AG04449 (cell line): ENCODE measurements at places on chromosomes 16 and 17.

DNA sequence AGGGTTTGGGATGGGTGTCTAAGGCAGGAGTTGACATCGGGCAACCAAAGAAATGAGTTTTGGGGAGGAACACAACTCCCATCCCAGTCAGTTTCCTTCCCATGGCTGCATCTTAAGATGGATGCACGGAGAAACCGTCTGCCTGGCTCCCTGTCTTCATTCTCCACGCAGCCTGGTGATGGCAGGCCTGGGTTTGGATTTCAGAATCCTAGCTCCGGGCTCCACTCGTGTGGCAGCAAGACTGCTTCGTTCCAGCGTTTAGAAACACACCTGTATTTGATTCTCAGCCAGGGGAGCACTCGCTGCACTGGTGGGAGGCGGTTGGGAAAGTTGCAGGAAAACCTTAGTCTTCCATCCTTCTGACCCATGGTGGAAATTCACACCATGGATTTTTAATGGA lies 141.1 kb downstream of the RAB11FIP4 start:
- DNase-seq = no peak

DNA sequence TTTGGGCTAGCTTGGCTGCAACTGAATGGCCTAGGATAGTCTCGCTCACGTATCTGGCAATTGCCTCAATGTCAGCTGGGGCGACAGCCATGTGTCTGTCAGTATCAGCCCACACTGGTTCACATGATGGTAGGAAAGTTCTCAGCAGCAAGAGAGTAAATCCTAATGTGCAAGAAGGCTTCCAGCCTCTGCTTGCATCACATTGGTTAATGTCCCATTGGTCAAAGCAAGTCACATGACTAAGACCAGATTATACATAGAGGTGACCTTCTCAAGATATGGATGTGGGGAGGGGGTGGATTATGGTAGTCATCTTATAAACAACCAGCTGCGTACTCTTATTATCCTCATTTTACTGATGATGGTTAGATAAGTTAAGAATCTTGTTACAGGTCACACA lies 31.0 kb downstream of the CHP2 start:
- no peak for DNase-seq

GRCh38 chr16:87320510-87321227 lies 3.5 kb upstream of the C16orf95 start:
- DNase-seq = no peak

DNA sequence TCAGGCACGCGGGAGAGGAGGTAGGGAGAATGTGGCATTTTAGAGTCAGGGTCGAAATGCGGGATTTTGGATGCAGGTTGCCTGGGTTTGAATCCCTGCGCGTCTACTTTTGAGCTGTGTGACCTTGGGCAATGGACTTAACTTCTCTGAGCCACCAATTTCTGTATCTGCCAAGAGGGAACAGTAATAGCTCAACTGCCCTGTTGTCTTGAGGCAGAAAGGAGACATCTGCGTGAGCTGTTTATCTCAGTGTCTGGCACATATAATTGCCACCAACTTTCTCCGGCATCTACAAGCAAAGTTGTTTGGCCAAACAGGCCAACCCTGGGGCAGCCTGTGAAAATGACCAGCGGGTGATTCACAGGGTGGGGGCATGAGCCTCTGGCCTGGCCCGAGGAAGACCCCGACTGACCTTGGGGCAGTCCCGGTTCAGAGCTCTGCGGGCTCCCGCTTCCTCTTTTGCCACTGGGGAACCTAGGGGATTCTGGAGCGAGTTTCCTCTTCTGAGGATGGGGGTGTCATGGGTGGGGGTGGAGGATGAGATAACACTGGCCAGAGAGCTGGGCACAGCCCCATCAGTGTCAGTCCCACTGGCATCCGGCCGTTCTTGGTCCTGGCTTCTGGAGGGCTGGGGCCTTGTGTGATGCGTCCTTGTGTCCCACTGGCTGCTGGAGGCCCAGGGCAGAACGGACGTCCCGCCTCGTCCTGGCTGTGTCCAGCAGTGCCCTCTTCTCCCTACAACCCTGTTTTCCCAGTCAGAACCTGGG lies 1.3 kb downstream of the SNN start:
- DNase-seq = no peak

DNA sequence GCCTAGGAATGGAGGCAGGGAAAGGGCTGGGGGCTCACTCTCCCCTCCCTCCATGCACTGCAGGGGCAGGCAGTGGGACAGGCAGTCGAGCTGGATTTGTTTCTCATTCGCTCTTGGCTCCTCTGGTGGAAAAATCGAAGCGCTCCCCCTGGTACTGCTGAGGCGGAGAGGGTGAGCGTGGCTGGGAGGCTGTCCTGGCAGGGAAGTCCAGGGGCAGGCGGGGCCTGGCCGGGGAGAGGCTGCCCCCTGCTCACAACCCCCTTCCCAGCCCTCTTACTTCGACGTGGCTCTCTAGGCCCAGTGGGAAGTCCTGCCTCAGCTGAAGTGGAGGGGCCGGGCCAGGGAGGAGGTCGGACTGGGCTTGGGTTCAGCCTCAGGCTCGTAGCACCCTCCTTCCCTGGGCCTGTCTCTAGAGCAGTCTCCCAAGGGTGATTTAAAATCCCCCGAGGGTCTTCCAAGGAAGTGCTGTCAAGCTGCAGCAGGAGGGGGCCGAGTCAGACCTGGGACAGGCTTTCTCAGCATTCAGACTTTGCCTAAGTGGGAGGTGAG lies 16.5 kb upstream of the TMEM92 start:
- no peak for DNase-seq

- DNase-seq = no peak
These were observed 30.6 kb downstream of the SOX8 start for GRCh38 chr16:1012135-1012534.

GRCh38 chr17:57881783-57882351 lies 32.0 kb upstream of the MRPS23 start:
- DNase-seq = no peak

GRCh38 chr16:21701271-21701670 lies 37.5 kb downstream of the OTOA start:
- DNase-seq = no peak

DNA sequence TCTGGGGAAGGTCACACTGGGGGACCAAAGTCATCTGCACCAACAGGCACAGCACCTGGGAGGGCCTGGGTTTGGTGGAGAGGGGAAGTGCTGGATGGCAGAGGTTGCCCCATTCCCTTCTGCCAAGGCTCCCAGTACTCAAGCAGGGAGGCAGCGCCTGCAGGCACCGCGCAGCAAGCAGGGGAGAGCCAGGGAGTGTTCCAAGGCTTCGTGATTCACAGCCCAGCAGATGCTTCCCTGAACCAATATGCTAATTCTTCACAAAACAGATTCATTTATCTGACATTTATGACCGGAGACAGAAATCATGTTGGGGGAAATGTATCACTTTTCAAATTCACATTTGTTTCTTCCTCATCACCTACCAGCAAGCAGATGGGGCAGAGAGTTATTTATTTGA lies 13.4 kb upstream of the CDH5 start:
- DNase-seq = no peak

GRCh38 chr17:79473876-79474440 lies 136.9 kb downstream of the RBFOX3 start:
- no peak for DNase-seq

DNA sequence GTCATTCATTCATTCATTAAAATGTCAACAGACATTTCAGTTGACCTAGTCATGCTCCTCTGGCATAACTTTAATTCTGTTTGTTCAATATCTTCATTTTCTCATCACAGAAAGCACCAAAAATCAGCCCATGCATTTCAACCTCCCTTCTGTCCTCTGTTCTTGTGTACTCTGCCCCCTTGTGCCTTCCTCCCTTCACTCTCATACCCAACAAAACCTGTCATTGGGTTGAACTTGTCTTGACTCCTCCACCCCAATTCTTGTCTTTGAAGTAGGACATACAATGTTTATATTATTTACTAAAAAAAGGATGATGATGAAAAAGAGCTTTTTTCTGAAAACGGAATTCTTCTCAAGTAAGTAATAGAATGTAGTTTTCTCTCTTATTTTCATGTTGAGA lies 43.8 kb downstream of the COX10 start:
- DNase-seq = no peak

DNA sequence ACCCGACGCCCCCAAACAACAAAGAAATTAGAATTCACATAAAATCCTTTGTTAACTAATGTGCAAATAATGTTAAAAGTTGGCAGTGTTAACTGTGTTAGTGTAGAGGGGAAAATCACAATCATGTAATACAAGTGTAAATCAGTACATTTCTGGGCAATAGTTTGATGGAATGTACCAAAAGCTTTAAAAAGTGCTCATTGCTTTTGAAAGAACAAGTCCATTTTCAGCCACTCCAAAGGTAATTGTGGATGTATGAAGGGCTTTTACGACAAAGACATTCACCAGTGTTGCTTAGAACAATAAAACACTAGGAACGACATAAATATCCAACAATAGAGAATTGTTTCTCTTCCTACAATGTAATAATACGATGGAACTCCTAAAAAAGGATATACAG lies 9.1 kb downstream of the GLOD4 start:
- DNase-seq = no peak

- DNase-seq = no peak
These were observed 15.8 kb downstream of the TSNAXIP1 start for GRCh38 chr16:67822511-67822910.

- no peak for DNase-seq
These were observed 5.5 kb downstream of the PPP1R9B start for GRCh38 chr17:50144845-50145531.

DNA sequence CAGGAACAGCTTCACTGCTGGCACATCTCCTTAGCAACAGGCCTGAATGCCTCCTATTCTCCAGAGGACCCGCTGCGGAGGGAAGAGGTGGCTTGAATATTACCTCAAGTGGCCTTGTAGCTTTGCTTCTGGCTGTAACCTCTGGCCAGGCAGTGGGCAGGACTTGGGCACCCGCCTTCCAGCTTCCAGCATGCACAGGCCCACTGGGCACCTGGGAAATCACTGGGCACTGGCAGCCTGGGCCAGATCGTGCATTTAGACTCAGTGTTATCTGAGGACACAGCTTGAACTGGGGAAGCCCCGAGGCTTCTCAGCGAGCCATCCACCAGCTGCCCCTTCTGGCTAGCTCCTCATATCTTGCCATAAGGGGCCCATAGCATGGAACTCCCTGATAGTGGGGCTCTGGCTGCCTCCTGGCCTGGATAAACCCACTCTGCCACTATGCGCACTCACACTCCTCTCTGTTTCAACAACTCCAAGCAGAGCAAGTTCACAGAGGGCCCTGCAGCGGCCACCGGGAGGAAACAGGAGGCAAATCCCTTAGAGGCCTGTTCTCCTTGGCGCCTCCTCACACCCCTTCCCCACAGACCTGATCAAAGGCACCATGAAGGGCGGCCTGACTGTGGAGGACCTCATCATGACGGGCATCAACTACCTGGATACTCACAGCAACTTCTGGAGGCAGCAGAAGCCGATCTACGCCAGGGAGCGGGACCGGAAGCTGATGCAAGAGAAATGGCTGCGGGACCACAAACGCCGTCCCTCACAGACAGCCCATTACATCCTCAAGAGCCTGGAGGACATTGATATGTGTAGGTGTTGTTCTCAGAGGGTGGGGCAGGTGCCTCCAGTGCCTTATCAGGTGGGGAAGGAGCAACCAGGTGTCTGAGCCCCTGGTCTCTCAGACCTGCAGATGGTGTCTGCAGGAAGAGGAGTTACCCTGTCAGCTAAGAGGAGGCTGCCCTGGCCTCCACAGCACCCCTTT lies 7.8 kb downstream of the ODAD4 start:
- DNase-seq = no peak

DNA sequence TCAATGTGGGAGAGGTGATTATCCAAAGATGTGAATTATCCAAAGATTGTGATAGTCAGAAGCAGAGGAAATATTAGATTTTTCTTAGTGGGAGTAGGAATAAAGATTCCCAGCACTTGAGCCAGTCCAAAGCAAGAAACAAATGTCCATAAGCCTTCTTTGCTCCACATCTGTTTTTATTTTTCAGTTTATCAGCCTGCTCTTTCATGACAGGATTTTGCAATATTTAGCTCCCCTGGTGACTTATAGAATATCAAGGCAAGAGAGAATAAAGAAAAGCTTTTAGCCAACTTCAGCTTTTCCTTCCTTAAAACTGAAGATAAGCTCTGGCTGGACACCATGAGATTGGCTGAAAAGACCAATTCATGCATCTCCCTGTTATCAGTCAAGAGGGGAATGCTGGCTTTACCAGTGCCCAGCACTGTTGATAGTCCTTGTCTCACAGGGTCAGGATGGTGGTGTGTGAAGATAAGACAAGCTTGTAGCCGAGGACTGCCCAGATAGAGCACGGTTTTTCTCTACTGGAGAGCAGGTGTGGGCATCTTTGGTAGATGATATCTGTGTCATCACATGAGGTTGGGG lies 706.5 kb downstream of the KCNJ2 start:
- no peak for DNase-seq

- DNase-seq = no peak
These were observed 145.7 kb upstream of the CACNG5 start for GRCh38 chr17:66689221-66689620.

GRCh38 chr17:64150237-64151015 lies 20.5 kb upstream of the ERN1 start:
- no peak for DNase-seq

DNA sequence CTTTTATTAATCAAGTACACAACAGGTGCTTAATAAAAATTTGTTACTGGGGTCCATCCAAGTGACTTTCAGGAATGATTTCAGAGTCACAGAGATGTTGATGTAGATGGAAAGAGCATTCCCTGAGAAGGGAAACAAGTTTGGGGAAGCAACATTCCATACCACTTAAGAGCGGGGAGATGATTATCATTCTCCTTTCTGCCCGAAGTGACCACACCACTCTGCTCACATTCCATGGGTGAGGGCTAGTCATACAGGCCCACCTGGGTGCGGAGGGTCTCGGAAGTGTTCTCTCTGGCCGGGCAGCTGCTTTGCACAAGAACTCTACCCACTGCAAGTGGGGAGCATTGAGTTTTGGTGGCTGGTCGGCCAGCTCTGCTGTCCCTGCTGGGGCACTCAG lies 231.4 kb downstream of the SNX29 start:
- DNase-seq = no peak

DNA sequence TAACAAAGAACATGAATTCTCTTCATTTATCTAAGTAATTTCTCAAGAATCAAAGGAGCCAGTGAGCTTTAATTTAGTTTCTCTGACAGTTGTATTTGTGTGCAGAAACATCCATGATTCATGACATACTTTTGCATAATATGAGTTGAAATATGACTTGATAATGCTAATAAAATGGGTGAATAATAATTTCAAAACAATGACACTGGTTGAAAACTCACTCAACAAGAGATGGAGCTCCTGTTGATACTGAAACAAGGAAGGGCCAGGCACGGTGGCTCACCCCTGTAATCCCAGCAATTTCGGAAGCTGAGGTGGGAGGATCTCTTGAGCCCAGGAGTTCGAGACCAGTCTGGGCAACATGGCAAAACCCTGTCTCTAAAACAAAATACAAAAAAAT lies 147.0 kb downstream of the MAP2K6 start:
- no peak for DNase-seq

DNA sequence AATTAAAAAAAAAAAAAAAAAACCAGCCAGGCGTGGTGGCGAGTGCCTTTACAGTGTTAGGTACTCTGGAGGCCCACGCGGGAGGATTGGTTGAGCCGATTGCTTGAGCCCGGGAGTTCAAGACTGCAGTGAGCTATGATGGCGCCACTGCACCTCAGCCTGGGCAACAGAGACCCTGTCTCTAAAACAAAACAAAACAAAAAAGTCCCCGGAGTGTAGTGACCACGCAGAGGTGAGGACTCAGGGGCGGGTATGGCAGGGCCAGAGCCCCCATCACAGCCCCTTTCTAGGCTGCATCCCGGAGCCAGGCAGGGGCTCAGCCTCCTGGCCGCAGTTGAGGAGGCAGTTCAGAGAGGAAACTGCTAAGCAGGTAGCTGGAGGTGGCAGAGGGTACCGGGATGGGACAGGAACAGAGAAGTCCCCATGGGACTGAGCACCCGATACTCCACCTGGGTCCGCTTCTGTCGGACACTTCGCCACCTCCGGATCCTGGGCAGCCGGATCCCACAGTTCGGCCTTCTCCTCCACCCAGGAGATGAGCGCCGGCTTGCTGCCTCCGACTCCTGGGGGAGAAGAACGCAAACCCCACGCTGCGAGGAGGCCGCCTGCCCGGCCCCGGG lies 800 bp downstream of the ZNF747 start:
- no peak for DNase-seq
